ENCODE measurements at places on chromosomes 1 and 21.

DNA sequence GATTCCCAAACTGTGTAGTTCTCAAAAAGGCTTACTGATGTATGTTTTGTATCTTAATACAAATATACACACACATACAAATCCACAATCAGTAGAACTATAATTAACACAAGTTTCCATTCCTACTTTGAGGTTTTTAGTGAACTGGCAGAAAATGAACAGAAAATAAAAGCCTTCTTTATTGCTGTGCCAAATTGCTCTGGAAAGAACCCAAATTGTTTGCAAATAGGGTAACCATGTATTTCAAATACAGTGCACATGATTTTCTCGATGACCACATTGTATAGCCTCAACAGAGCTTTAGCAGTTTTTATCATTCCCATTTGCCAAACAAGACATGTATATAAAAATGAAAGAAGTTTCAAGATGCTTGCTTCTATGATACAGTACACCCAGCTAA lies 173.3 kb downstream of the COL24A1 start:
- DNase-seq: no peak

GRCh38 chr1:156882543-156882942 lies 11.0 kb upstream of the PEAR1 start:
- DNase-seq: no peak

DNA sequence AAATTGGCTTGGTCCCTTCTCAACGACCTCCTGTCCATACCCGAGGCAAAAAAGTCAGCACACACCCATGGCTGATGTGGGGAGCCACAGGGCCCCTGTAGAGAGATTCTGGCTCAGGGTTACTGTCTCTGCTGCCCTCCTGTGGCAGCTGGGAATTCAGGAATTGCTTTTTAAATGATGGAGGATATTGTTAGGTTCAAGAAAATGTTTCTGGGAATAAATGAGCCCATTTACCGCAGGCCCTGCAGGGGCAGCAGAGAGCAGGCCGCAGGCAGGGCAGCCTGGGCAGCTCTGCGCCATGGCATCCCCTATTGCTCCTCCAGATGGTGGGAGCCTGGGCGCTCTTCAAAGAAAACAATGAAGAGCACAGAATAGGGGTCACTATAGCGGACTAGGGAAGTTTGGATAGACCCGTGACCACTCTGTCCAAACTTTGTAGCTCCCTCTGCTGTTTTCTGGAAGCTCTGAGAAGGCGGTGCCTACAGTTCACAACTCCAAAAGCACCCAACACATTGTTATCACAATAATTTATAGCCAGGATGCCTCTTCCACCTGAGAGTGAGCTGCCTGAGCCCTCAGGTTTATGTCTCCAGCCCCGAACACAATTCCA lies 201.1 kb downstream of the BACH1 start:
- DNase-seq: no peak

GRCh38 chr1:111887385-111887784 lies 102.1 kb downstream of the KCND3 start:
- DNase-seq: no peak

DNA sequence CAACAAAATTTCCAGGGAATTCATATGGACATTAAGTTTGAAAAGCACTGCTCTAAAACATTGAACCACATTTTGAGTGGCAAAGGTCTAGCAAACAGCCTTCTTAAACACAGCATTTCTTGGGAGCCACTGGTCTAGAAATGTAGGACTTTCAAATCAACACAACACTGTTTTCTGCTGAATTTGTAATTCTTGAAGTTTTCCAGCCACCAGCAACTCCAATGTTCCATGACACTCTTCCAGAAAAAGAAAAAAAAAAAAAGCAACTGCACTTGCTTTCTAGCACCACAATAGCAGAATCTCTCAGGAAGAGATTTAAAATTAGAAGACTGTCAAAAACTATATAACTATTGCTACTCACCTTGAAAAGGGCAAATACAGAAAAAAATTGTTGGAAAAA lies 4.5 kb downstream of the SYDE2 start:
- no peak for DNase-seq

- DNase-seq: no peak
Measured at GRCh38 chr1:185850366-185850765, 116.2 kb downstream of the HMCN1 start.

DNA sequence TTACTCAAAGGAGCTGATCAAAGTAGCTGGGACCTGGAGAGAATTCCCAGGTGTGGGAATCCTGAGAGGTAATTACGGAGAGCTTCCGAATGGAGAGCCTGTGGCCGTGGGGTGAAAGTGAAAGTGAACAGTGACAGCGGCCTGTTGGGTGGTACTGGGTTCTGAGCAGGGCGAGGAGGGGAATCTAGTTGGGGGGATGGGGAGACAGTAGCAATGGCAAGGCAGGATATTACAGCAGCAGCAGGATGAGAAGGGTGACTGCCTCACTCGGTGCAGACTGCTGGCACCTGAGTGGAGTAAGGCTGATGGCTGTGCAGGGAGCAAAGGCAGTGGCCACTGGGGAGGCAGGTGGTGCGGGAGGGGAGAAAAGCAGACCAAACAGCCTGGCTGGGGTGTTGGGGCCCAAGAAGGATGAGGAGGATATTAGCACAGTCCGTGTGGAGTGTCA lies 70.3 kb upstream of the PRDX6 start:
- DNase-seq: no peak

DNA sequence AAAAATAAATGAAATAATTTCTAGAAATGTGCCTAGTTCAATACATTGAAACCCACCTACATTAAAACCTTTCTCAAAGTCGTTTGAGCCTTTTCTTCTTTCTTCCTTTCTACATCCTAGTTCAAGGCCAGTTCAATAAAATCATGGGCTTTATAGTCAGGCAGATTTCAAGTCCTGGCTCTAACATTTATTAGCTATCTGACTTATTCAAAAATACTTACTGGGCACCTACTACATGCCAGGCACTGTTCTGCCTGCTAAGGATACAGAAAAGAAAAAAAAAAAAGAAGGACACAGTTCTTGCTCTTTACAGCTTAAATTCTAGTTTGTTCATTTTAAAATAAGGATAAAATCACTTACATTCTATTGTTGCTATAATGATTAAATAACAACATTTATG lies 134.2 kb upstream of the FGGY start:
- DNase-seq: no peak

- no peak for DNase-seq
Measured at GRCh38 chr1:81228926-81229325, 571.8 kb upstream of the ADGRL2 start.

DNA sequence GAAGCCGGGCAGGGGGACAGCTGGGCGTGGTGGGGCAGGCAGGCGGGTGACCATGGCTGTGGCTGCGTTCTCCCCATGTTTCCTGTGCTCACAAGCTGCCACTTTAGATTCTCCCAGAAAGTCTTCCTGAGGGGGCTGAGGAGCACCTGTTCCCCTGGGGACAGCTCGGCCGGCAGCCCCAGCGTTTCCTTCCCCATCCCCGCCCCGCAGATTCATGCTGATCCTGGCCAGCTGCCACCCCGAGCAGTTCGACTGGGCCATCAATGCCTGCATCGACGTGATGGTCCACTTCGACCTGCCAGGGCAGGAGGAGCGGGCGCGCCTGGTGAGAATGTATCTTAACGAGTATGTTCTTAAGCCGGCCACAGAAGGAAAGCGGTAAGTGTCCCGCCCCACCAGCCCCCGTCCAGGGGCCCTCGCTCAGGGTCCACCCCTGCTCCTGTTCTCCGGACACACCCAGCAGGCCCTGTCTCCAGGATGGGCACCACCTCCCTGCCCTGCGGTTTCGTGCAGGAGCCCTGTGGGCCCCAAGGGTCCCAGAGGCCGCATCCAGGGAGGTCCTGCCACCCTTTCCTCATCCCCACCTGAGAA lies 10.9 kb upstream of the ATAD3B start:
- DNase-seq: no peak

- no peak for DNase-seq
Measured at GRCh38 chr1:7290971-7291970, 479.8 kb upstream of the VAMP3 start.

DNA sequence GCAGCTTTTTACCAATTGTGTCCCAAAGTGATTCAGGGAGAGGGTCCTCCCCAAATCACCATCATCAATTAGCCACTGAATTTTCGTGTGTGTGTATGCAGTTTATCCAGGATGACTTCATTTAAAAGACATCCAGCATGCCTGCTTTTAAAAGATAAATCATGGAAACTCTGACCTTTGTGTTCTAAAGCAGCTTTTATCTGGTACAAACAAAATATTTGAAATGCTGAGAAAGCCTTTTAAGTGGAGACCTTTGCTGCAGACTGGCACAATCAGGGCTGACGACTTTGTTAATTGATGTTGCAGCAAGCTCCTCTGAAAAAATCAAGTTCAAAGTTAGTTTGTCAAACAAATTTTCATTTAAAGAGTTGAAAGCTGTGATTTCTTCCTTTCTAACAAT lies 104.7 kb downstream of the PCP4 start:
- DNase-seq: no peak

DNA sequence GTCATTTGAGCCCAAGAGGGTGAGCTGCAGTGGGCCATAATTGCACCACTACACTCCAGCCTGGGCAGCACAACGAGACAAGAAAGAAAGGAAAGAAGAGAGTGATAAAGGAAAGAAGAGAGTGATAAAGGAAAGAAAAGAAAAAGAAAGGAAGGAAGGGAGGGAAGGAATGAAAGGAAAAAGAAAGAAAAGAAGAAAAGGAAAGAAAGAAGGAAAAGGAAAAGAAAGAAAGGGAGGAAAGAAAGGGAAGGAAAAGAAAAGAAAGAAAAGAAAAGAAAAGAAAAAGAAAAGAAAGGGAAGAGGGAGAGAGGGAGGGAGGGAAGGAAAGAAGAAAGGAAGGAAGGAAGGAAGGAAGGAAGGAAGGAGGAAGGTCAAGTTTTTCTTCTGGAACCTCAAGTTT lies 17.5 kb downstream of the TRIT1 start:
- no peak for DNase-seq

- DNase-seq: no peak
Measured at GRCh38 chr1:7536891-7537591, 234.1 kb upstream of the VAMP3 start.

DNA sequence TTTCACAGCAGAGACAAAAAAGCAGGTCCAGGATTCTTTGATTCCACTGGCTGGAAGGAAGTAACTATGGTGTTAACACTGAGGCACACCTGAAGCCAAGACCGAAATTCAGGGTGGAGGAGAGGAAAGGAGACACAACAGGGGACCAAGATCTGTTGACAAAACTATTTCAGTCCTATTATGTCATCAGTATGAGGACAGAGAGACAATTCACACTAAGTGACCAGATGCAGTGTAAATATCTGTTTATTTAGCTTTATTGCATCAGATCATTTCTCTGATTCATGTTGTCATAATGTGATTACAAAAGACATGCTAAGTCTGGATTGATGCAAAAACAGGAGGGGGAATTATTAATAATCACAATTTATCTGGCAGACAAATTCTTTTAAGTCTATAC lies 118.8 kb downstream of the SIPA1L2 start:
- no peak for DNase-seq

- no peak for DNase-seq
Measured at GRCh38 chr1:47986761-47987200, 10.4 kb downstream of the TRABD2B start.

GRCh38 chr1:95197616-95198252 lies 36.3 kb upstream of the RWDD3 start:
- no peak for DNase-seq

DNA sequence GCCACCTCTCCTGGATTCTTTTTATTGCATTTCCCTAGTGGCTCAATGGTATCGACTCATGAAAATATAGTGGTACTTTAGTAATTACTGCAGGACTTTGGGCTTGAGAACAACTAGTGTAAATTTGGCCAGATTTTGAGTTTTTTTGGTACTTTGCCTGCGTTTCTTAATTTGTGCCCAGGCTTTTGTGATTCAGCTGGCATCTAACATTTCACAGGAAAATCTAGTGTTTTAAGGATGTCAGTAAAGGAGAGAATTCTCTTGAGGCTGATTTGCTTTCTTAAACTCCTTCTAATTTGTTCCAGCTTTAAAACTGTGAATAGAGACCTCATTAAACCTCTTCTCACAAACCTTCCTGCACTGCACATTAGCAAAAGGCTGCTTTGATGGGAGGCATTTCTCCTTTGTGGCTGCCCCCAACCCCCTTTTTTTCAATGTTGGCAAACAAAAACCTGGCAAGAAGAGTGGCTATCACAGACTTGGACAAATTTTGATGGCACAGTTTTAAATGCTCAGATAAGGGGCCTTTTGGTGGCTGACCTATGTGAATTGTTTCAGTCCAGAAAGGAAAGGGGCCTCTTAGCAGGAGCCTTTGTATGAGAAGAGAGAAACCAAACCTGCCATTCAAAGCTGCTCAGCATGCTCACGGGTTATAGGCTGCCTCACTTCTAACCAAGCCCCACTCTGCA lies 113.4 kb upstream of the RAVER2 start:
- DNase-seq: no peak

DNA sequence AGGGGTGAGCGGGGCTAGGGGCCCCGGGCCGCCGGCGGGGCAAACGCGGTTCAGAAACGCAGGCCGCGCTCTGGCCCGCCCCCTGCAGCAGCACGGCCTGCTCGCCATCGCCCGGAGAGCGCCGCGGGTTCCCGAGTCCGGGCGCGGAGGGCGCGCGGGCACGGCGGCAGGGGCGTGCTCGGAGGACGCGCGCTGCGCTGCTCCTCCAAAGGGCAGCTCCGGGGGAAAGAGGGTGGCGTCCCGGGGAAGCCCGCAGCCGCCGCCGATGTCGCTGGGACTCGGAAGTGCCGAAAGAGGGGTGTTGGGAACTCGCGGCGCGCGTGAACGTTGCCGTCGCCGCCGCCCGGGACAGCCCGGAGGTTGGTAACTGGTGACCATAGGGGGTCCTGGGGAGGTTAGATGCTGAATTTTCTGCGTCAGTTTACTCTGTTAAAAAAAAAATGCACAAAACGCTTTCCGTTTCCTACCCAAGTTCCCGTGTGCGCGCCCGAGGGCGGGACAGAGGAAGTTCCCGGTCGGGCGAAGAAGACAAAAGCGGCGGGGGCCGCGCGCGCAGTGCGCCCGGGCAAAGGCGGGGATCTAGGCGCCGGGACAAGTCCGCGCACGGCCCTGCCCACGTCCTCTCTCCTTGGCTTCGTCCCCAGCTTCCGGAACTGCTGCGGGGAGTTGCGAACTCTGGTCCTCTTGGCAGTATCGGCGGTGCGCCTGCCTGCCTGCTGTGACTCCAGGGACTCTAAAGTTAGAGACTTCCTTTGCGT lies at the start of gene HHAT:
TSS of gene HHAT (plus strand) at position 157 of the 758 bp plus-strand sequence. CDS start 20,074 bp downstream, outside the sequence.
- DNase-seq: peak; percentile 19

- no peak for DNase-seq
Measured at GRCh38 chr21:45803618-45804340, 160.3 kb downstream of the PCBP3 start.

GRCh38 chr1:196677781-196678509 lies 26.1 kb downstream of the CFH start:
- no peak for DNase-seq

GRCh38 chr1:215344539-215344938 lies 222.6 kb upstream of the KCTD3 start:
- DNase-seq: no peak

GRCh38 chr1:152159144-152159543 lies at the start of gene RPTN:
TSS of gene RPTN (minus strand) at chr1:152159228. CDS start at chr1:152157889, 1,339 bp downstream.
- no peak for DNase-seq

DNA sequence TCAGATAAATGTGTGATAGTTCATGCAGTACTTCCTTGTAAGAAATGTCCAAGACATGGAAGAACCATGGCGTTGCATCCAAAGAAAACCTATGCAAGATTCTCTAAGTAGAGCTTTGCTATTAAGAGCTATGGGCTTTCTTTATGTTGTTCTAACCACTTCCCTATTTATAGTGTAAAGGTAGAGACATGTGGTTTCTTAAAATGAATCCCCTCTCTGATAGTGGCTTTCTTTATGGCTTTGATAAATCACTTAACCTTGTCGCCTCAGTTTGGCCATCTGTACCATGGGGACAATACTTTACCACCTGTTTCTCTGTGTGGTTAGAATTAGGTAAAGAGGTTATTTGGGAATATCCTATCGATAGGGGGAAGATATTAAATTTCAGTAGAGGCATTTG lies 305.5 kb downstream of the NFIA start:
- DNase-seq: no peak

Measured in stimulated activated CD8-positive, alpha-beta memory T cell treated with anti-CD3 and anti-CD28 coated beads, Interleukin-7, amount 100 ng/mL, for 1 hour (primary cell).